Amniotic stem cell (primary cell): ENCODE measurements at places on chromosomes 7 and 10.

DNA sequence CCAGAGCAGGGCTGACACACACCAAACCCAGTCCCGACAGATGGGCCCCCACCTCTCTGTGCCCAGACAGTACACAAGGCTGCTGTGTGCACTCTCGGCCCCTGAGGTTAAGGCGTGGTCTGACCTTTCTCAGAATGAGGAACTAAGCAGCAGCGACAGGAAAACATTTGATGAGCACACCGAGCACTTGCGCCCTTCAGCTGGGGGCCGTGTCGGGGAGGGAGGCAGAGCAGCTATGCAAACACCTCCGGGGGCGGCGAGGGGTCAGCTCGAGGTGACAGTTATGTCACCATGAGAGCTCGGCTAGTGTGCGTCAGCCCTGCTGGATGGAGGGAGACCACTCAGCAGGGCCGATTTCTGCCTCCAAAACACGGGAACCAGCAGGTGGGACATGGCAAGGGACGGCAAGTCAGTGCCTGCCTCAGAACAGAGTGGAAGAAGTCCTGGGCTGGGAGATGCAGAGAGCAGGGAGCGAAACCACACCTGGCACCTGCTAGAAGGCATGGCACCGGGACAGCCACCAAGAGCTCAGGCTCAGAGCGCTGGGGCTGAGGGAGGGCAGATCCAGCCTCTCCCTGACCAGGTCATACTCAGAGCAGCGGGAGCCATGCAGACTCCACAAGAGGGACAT lies 57.4 kb downstream of the CHST15 start:
- no peak for DNase-seq

GRCh38 chr10:4733150-4733842 lies 92.7 kb upstream of the AKR1E2 start:
- no peak for DNase-seq

GRCh38 chr7:112212571-112212970 lies 6.1 kb downstream of the ZNF277 start:
- no peak for DNase-seq

GRCh38 chr10:130463104-130463875 lies 327.1 kb downstream of the GLRX3 start:
- no peak for DNase-seq

- DNase-seq = no peak
Observed at GRCh38 chr10:234708-235406, 99.6 kb downstream of the ZMYND11 start.

DNA sequence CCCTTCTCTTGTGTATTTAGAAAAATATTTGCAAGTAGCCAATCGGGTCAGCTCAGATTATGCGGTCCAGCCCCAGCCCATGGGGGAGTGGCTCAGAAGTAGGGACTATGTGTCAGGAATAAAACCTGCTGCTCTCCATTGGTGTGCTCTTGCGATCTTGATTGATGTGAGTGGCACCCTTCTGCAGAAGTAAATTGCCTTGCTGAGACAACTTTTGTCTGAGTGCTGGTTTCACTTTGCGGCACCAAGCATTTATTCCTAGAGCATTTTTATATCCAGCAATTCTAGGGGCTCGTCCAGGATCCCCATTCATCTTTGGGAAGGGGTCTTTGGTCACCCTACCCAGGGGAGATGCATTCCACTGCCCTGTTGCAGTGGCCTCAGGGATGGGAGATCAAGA lies 26.1 kb upstream of the FAM221A start:
- DNase-seq = no peak

- no peak for DNase-seq
Observed at GRCh38 chr10:62046522-62047227, 145.2 kb downstream of the ARID5B start.

DNA sequence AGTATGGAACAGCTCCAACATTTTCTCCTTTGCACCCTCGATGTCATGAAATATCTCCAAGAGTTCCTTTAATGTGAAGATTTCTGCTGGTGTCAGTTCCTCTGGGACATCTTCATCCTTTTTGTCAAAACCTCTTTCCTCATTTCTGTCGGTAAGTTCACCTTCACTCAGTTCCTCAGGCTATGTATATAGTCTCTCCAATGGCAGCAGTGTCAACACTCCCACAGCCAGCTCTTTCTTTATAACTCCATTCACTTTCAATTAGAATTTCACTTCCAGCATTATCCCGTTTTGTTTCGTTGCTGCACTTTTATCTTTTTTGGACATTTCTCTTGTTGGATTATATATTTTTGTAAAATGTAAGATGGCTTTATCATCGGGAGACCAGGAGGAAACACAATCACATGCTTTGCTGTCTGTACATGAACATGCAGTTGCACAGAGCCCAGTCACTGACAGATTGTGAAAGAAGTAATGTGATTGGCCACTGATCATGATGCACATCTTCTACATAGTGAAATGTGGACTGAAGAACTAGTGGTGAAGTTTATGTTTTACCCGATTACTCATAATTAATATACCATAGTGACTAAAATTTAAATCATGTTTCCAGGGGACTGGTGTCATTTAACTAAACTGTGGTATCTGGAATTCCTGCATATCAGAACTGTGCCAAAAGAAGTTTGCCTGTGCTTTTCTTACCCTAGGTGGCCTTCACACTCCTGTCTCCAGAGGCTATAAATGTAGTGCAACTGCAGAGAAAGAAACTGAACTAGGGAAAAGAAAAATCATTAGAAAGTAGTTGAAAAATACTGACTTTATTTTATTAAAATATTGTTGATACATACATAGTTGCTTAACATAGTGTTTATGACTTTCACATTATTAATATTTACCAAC lies 289.6 kb downstream of the PPP1R3A start:
- DNase-seq = no peak

GRCh38 chr10:23383637-23384036 lies 39.0 kb upstream of the C10orf67 start:
- no peak for DNase-seq

GRCh38 chr7:108114117-108114841 lies 15.9 kb downstream of the LAMB4 start:
- no peak for DNase-seq

GRCh38 chr7:106905734-106906133 lies 40.7 kb downstream of the PIK3CG start:
- no peak for DNase-seq

GRCh38 chr10:75187961-75188426 lies 22.6 kb upstream of the VDAC2 start:
- DNase-seq = no peak

GRCh38 chr7:29865526-29865925 lies 59.2 kb downstream of the WIPF3 start:
- peak; percentile 19 for DNase-seq

DNA sequence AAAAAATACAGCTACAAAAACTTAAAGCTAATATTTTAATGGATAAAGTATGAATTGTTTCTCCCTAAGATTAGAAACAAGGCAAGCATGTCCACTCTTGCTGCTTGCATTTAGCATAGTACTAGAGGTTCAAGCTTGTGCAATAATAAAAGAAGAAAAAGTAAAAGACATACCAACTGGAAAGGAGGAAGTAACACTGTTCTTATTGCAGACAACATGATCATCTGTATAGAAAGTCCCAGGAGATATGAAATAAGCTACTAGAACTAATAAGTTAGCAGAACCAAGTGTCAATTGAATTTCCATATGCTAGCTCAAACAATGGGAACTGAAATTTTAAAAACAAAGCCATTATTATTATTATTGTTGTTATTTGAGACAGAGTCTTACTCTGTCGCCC lies 20.0 kb upstream of the RABGEF1 start:
- DNase-seq = no peak

DNA sequence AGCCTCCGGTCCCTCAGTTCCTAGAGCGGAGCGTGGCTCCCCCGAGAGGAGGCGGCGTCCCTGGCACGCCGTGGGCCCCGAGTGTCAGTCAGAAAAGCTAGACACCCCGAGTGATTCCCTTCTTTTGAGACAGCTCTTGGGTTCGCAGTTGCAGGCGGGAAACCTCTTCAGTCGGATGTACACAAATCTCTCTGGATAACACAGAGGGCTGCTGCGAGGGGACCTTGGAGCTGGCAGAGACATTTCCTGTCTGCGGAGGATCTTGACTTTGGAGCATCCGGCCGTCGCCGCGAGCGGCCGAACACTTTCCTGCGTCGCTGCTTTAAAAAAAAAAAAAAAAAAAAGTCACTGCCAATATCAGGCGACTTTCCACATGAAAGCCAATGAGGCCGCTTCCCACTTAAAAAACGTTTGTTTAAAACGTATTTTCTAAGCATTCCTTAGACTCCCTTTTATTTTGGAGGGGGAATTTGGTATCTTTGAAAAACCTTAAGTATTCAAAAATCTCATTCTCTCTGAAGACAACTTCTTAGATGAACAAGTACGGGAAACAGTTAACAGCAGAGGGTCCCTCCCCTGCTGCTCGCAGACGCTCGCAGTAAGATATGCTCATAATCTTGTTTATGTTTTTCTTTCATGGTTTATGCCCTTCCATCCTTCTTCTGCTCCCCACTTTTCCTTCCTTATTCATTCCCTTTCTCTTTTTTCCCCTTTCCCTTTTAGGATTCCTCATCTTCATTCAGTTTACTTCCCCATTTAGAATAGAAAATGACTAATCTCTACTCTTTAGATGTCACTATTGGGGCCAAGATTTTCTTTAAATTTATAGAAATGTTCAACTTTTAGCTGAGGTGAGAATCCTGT lies 10.0 kb downstream of the HHEX start:
- no peak for DNase-seq

DNA sequence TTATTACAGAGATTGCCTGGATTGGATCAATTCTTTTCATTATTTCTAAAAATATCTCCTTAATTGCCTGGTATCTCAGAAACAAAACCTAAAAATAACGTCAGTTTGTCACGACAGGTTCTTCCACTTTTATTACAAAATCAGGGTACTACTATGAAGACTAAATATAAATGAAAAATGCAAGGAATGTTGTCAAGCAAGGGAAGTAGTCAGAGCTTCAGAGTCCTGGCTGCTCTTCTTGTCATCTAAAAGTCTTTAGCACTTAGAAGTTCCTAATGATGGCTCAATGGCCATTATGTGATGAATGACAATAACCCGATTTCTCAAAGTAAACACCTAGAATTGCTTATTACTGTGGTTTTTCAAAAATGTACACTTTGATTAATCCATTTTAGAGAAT lies 192.2 kb downstream of the SEMA3A start:
- DNase-seq = no peak

GRCh38 chr7:102992938-102993717 lies 80.3 kb downstream of the LRRC17 start:
- DNase-seq = no peak

DNA sequence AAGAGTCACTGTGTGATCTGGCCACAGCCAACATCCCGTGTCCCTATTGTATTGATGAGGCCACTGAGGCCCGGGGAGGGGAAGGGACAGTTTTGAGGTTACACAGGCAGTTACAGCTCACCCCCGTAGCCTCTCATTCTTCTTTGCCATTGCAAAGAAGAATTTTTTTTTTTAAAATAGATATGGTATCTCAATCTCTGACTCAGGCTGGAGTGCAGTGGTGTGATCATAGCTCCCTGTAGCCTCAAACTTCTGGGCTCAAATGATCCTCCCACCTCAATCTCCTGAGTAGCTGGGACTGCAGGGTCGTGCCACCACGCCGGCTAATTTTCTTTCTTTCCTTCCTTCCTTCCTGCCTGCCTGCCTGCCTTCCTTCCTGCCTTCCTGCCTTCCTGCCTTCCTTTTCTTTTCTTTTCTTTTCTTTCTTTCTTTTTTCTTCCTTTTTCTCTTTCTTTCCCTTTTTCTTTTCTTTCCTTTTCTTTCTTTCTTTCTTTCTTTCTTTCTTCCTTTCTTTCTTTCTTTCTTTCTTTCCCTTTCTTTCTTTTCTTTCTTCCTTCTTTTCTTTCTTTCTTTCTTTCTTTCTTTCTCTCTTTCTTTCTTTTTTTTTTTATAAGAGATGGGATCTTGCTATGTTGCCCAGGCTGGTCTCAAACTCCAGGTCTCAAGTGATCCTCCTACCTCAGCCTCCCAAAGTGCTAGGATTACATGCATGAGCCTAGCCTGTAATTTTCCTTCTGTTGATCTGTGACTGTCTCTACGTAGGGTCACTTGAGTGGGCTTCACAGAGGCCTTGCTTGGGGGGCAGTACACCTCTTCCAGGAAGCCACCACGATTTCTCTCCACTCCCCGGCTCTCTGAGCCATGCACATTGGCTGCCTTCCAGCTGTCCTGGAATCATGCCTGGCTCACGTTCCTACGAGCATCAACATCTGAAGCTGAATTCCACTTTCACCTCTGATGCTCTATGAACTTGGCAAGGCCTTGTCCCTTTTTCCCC lies 31.3 kb downstream of the TMEM270 start:
- no peak for DNase-seq
